ENCODE measurements at places on chromosomes 3 and 15.

- DNase-seq = no peak
These were observed 64.7 kb downstream of the ISG20 start for GRCh38 chr15:88703533-88703932.

- no peak for DNase-seq
These were observed 116.7 kb upstream of the PLCL2 start for GRCh38 chr3:16768014-16768413.

- no peak for DNase-seq
These were observed 191.6 kb upstream of the TOPAZ1 start for GRCh38 chr3:44050101-44050500.

DNA sequence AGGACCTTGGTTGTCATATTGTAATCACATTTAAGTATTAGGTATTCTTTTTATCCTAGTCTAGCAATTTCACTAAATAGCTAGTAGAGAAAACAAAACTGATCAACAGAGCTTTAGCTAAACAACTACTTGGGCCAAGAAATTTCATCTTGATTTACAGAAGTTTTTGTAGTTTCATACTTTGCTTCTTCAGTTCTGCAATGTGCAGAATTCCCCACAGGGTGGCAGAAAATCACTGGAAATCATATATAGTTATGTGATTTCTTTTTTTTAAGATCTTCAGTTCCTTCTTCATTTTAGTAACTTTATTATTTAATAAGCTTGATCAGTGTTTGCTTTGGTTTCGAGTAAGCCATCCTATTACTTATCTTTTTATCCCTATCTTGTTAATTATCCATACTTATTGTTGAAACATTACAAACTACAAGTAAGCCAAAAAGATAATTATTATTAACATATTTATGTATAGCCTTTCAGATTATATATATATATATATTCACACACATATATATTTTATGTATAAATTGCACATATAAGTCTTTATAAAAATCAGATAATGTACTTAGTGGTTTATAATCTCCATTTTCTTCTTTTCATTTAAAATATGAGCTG is 2.2 kb upstream of the BNIP2 start:
- peak; percentile 4 for DNase-seq

DNA sequence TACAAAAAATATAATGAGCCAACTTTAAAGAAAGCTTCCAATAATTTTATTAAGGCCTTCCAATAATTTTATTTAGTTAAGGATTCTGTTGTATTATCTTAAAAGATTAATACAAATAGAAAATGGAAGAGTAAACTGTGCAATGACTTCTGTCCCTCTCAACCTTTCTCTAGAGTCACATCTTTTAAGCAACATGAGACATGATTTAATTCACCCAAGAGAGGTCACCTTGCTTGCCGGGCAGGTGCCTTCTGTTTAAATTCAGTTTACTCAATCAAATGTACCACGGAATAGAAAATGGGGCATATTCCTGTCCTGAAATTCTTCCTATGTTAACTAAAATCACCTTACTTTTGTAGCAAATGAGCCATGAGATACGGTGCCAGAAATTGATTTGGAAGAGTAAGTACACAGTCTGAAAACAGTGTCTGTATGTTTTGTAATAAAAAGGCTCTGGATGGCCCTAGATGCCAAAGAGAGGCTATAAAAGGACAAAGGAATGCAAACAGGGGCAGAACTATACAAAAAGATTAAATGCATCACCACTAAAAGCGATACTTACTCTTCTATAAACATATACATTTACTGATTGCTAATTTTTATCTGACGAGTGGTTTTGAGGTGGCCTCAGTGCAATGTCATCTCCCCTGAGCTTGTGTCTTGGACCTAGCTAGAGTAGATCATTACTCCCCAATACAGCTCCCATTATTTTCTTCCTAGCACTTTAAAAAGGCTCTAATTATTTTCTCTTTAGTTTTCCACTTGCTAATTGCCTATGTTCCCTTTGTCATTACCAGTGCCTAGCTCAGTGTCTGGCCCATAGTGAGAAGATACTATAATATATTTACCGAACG is 134.0 kb downstream of the FHIT start:
- no peak for DNase-seq

- no peak for DNase-seq
These were observed 33.4 kb downstream of the SMAD3 start for GRCh38 chr15:67098768-67099282.

DNA sequence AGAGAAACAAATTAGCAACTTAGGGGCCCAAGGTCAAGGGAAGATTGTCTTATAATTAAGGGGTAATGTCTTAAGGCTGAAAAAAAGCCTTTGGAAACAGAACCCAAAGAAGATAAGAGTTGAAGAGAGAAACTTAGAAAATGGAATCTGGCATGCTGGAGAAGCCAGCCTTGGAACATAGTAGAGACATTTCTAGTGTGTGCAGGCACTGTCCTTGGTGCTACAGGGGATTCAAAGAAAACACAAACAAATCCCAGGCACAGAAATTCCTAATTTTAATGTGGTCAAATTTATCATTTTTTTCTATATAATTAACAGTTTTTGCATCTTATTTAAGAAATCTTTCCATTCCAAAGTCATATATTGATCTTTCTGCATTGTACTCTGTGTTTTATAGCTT is 89.4 kb downstream of the NR1D2 start:
- DNase-seq = no peak

DNA sequence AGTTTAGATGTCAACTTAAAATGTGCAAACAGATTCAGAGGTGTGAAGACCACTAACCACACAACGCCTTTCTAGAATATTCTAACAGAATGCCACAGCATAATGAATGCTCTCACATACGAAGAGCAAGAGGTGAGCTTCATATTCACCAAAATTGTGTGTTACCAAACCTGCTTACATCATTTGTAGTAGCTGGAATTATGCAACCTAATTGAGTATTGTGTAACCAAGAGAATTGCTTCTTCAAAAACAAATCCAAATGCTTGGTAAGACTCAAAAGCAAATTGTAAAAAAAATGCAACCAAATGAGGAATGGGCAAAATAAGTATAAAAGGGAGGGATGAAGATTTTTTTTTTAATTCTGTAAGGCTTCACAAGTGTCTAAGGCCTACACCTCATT is 160.7 kb downstream of the TAFA4 start:
- DNase-seq = no peak

DNA sequence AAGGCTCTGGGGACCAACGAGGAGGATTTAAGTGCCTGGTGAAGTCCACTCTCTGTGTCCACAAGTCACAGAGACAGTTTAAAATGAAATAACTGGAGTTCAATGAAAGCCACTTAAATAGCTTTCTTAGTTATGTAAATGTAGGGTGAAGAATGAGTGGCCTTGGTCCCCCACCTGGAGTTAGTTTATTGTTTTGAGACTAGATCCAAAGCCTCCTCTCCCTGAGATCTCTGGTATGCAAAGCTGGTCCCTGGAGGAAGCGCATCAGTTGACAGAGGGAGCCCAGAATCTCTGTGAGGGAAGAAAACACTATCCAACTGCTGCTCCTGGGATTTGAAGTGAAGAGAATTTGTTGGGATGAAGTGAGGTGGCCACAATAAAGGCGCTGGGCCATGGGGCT is 40.5 kb downstream of the EXOG start:
- DNase-seq = no peak

- DNase-seq = no peak
These were observed 590.2 kb upstream of the TBL1XR1 start for GRCh38 chr3:177787279-177788041.

DNA sequence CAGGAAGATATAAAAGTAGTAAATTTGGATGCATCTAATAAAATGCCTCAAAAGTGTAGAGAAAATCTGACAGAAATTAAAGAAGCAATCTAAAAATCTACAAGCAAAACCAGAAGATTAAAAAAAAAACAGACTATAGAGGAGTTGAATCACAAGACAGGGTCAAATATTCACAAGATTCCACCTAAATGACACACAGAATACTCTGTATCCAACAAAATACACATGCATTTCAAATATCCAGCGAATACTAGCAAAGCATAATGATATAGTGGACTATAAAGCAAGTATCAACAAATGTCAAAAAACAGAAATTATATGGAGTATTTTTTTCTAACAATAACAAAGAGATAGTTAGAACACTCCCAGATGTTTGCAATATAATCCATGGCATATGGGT is 20.5 kb upstream of the ACTC1 start:
- no peak for DNase-seq

- peak; percentile 34 for DNase-seq
These were observed 24.1 kb upstream of the MRPS22 start for GRCh38 chr3:139319428-139320402.

DNA sequence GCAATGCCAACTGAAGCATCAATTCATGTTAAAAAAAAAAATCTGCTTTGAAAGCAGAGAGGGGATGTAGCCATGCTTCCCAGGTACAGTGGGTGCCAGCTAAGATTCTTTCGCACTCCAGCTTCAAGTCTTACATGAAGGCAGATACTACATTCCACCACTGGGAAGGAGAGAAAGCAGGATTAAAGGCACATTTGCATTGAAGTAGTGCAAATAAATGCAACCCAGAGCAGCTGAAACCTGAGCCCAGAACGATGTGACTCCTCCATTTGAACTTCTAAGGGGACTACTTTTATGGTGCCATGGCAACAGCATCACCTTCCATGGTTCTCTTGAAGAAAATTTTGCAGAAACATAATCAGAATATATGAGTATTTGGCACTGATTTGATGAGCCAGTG is 19.1 kb upstream of the GJD2 start:
- no peak for DNase-seq

GRCh38 chr15:80710635-80711554 is 15.8 kb downstream of the ABHD17C start:
- no peak for DNase-seq

- DNase-seq = no peak
These were observed 261.5 kb upstream of the ZNF385D start for GRCh38 chr3:22012471-22012870.

- DNase-seq = no peak
These were observed 682 bp downstream of the CLDND1 start for GRCh38 chr3:98521897-98522543.

GRCh38 chr3:151093905-151094304 is 8.4 kb downstream of the MED12L start:
- DNase-seq = no peak

DNA sequence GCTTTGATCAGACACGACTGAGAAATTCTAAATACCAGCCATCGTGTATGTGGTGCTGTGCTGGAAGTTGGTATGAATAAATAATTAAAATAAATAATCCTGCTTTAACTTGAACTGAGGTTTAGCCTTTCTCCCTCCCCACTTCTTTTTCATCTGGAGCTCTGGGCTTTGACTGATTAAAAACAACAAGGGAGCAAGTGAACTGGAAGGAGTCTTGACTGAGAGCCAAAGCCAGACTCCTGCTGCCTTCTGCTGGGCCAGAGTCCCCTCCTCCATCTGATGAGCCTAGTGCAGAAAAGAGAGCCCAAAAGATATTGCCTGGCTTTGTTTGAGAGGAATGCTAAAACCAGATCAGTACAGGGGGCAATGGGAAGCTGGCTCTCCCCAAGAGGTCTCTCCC is 96.0 kb downstream of the CCNL1 start:
- DNase-seq = peak; percentile 89

- no peak for DNase-seq
These were observed 1.1 kb upstream of the VIPR1 start for GRCh38 chr3:42501321-42501680.

- DNase-seq = no peak
These were observed 99.4 kb upstream of the MRPL3 start for GRCh38 chr3:131602011-131602779.

GRCh38 chr3:54034971-54035370 is 87.4 kb upstream of the CACNA2D3 start:
- no peak for DNase-seq

- no peak for DNase-seq
These were observed 28.9 kb upstream of the LPP start for GRCh38 chr3:188125076-188125475.

- no peak for DNase-seq
These were observed 4.9 kb downstream of the TP63 start for GRCh38 chr3:189636048-189636447.

DNA sequence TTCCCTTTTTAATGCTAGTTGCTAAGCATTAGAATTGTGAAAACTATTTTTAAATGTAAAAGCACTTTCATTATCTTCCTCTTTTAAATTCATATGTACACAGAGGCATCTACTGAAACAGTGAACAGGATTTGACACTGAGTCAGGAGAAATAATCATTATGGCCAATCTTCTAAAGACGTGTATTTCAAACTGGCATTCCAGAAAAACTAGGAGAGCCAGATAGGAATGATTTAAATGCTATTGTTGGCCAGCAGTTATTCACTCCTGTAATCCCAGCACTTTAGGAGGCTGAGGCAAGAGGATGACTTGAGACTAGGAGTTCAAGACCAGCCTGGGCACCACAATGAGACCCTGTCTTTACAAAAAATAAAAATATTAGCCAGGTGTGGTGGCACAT is 67.6 kb upstream of the RAP2B start:
- no peak for DNase-seq

DNA sequence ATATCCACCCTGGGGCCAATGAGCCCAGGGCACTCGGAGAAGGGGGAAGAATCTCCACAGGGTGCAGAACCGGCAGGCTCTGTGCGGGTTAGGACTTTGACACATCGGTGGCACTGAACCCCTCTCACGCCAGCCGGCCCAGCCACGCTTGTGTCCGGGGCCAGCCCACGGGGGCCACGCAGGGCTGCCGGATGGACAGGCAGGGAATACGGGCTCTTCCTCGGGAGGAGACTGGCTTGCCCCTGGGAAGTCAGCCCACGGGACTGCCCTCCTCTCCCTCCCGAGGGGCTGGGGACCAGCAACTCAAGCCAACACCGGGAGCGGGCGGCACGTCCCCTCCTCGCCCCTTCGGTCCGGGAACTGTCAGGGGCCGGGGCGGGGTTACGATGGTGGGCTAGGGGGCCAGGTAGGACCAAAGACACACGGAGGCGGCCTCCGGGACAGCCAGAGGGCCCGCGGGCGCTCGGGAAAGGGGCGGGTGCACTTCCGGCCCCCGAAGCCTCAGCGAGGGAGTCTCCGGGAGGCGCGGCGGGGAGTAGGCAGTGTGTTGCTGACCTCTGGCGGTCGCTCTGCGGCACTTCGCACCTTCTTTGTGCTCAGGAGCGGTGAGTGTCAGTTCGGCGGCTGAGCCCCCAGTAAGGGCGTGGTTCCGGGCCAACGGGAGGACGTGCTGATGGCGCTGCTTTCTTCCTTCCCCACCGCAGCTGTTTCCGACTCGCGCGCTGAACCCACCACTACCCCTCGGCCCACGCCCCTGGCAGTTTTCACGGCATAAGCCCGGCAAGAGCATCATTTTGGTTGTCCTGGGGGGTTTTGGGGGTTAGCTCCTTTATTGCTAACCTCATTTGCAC is 5.1 kb upstream of the CYP8B1 start:
- peak; percentile 41 for DNase-seq

GRCh38 chr3:183904833-183905780 is 20.4 kb upstream of the PARL start:
- no peak for DNase-seq

DNA sequence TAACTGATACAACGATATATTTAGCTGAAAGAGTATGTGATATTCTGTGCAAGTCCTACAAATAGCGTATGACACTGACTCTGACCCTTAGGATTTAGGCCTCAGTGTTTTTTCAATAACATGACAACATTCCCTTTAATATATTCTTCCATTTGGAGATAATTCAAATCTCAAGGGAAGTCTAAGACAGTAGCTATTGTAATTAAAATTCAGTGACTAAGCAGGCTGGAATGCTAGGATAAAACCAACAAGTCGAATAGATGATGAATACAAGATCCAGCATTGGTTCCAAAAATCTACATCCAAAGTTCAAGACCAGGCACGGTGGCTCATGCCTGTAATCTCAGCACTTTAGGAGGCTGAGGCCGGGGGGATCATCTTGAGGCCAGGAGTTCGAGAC is 56.2 kb downstream of the QTRT2 start:
- DNase-seq = no peak

GRCh38 chr3:49417516-49418120 is 4.7 kb downstream of the AMT start:
- no peak for DNase-seq

Measured in DMS 273 treated with DMSO at 0.1 percent for 48 hours (cell line).